Fibroblast of skin of scalp (primary cell): ENCODE measurements at places on chromosomes 12 and 14.
A peak's percentile ranks its signal among the peaks of the same experiment; 100 is the strongest.

DNA sequence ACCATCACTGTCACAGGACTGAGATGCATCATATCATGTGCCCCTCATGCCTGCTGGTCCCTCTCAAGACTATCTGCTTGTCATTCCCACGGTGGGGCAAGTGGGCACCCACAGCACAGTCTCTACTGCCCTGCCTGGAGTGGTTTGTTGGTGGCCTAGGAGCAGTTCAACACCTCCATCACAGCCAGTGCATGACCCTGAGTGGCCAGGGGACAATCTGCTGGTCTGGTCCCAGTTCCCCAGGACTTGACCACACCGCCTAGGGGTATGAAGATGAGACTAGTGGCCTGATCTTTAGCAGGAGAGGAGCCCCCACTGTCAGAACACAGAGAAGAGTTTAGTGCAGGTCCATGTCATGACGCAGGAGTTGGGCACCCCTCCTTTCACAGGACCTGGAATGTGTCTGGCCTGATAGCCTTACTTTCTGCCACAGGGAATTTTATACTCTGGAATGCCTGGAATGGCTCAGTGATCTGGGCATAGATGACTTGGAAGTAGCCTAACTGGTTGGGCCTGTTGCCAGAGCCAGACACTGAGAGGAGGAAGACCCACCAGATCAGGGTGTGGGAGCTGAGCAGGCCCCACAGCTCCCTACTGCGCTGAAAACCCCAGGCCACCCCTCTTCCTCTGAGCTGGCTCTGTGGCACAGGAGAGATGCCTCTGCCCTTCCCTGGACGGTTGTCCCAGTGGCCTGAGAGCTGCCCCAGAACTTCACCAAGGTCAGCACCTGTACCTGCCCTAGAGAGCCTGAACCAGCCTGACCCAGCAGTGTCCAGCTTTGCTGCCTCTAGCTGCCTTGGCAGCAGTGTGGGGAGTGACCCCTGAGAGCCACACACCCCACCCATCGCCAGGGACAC is 83.3 kb downstream of the PUS7L start:
- DNase-seq: peak; percentile 45

DNA sequence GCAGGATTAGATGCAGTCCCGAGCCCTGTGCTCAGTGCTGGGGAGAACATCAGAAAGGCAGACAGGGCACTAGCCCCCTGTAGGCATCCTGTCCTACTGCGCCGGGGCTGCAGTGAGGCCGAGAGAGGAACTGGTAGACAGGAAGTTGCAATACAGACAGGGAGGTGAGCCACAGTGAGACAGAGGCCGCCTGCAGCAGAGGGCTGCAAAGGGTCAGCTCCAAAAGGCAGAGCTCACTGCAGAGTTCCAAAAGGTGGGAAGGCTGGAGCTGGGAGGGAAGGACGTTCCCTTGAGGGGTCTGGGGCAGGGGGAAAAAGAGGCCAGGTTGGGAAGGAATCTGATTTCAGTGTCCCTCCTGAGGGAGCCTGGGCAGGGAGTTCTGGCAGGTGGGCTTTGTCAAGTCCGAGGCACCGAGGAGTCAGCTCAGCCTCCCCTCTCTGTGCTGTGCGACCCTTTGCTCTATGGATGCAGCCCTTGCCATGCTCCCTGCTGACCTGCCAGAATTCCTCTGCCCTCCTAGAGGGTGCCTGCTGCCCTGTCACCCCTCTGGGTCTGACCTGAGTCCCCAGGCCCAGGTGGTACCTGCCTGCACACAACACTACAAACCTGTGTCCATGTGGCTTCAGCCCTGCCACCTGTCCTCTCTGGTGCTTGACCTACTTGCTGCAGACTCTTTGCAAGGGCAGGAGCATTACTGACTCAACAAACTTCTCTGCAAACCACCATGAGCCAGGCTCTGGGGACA is 63.5 kb downstream of the PRMT8 start:
- DNase-seq: no peak

GRCh38 chr12:124734224-124734788 is 129.4 kb downstream of the SCARB1 start:
- no peak for DNase-seq

DNA sequence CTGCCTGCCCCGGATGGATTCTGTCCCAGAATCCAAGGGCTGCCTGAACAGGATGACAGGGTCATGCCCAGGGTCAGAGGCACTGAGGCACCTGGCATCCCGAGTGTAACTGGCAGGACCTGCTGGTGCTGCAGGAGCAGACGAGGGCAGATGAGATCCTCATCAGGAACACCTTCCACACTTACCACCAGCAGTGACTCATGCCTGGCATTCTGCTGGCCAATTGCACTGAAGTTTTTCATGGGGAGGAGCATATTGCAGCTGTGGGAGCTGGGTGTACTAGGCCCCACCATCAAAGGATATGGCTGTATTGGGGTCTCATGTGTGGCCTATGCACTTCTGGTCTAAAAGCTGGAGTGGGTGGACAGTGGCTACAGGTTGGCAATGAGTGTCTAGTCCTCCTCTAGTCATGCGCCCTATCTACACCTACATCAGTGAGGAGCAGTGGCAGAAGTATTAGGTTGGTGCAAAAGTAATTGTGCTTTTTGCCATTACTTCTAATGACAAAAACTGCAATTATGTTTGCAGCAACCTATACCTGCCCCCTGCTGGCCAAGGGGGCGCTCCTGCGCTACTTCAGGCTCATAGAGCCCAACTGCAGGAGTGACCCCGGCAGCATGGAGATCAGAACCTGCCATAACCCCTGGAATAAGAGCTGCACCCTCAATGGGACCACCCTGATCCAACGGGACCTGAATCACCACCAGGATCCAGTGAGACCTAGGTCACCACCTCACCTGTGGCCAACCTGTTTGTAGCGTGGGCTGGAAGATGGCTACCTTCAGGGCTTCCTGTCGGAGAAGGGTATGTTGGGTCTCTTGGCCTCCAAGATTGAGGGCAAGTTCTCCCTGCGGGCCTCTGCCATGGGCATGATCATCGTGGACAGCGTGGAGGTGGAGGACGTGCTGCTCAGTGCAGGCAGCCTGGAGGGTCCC is 8.0 kb upstream of the C12orf42 start:
- no peak for DNase-seq

DNA sequence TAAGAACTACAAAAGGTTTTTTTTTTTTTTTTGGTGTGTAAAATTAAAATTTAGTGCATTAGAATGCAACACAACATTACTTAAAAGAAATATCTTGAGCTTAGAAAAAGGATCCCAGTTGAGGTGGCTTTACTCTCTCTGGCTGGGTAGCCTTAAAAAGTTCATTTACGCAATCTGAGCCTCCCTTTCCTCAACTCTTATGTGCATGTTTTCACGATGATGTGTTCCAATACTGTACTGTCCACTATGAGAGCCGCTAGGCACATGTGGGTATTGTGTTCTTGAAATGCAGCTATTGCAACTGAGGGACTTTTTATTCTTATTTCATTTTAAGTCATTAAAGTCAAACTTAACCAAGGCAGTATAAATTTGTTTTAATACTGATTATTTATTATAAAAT is 460.9 kb upstream of the SYT1 start:
- peak; percentile 19 for DNase-seq

GRCh38 chr14:32014057-32014456 is 63.0 kb upstream of the ARHGAP5 start:
- no peak for DNase-seq

DNA sequence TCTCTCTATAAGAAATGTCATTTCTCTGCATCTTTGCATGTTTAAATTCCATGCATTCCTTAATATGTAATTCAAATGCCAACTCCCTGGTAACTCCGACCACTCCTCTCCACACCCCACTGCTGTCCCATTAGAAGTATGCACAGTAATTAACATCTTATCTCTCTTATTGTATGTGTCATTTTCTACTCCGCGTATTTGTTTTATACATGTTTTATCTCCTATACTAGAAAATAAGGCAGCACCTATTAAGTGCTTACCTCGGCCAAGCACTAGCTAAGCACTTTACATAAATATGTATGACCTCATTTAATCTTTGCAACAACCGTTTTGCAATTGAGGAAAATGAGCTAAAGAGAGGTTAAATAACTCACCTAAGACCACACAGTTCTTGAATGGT is 469.8 kb downstream of the BCAT1 start:
- peak; percentile 10 for DNase-seq

- peak; percentile 95 for DNase-seq
These were observed at the start of gene CDKN1B for GRCh38 chr12:12716793-12717585. Gene CDKN1B (plus strand): TSS chr12:12717368. CDS start chr12:12717840, 472 bp downstream.

GRCh38 chr12:91423693-91424050 is 241.1 kb upstream of the DCN start:
- no peak for DNase-seq

- DNase-seq: no peak
These were observed 1108.8 kb upstream of the SEL1L start for GRCh38 chr14:82642425-82642824.

DNA sequence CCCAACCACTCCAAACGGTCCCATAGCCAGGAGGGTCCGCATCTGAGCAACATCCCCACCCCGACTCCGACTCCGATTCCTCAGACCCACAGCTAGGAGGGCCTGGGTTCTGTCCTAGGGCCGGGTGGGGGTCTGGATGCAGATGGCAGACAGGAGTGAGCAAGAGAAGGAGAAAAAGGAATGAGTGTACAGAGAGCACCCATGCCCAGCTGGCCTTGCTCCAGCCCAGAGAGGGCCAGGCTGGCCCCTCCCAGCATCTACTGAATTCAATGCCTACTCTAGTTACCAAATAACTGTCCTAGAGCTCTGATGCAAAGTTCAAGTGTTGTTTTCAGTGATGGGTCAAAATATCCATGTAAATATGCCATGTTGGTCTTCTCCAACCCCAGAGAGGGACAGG is 40.8 kb downstream of the VDR start:
- no peak for DNase-seq

DNA sequence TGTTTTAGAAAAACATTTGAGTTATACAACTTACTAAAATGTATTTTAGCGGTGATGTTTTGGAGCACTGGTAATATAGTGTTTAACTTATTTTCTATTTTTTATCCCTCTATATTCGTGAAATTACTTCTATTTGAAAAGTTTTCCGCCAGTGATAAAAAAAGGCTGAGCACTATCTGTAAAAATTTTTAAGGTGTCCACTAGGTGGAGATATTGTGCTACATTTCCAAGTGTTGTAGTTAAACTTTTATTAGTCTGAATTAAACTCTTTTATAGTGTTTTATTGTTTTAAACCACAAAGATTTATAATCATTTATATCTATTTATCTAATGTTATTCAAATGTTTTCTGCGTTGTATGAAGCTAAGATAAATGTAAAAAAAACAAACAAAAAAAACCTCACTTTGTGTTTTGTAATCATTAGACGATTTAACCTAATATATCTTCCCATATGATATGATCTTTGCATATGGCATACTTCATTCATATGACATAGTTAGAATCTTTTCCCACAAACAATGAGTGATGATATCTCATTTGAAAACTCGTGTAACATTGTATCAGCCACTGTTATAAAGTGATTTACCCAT is 11.8 kb downstream of the ALG10B start:
- DNase-seq: peak; percentile 32

DNA sequence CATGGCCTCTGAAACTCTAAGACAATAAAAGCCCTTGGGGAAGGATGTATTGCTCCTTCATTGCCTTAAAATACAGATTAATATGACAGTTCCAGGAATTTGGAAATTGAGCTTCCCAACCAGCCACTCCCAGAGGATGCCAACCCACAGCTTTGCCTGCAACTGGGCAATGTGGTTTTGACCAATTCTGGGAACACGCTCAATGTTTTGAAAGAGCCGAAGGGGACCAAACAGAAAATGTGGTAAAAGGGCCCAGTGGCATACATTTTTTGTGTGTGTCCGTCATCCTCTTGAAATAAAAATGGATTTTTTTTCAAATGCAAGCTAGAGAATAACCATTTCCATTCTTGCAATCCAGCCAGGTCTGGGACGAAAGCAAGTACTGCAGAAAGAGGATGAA is 88.3 kb upstream of the PLEKHG7 start:
- peak; percentile 83 for DNase-seq

DNA sequence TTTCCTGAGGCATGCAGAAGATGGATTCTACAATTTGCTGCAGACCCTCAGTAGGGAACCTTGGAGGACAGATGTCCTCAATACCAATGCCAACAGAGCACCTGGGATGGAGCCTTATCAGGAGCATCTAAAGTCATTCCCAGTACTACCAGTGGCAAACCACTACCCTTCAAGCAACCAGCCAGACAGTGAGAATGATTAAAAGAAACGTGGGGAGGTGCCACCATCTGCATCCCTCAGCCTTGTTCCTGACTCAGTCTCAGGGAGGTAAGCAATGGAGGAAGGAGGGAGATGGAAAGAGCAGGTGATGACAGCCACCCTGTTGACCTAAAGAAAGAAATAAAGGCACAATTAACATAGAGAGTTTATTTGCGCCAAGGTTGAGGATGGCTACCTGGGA is 175.2 kb upstream of the GRIN2B start:
- DNase-seq: no peak

- peak; percentile 74 for DNase-seq
These were observed 14.1 kb upstream of the SERPINA6 start for GRCh38 chr14:94337274-94337673.

- DNase-seq: peak; percentile 88
These were observed 3.7 kb upstream of the FERMT2 start for GRCh38 chr14:52954346-52955214.
